ENCODE measurements at places on chromosomes 3 and 15.
A peak's percentile ranks its signal among the peaks of the same experiment; 100 is the strongest.

GRCh38 chr15:53982071-53982680, 3.9 kb downstream of the UNC13C start:
- no peak for DNase-seq

DNA sequence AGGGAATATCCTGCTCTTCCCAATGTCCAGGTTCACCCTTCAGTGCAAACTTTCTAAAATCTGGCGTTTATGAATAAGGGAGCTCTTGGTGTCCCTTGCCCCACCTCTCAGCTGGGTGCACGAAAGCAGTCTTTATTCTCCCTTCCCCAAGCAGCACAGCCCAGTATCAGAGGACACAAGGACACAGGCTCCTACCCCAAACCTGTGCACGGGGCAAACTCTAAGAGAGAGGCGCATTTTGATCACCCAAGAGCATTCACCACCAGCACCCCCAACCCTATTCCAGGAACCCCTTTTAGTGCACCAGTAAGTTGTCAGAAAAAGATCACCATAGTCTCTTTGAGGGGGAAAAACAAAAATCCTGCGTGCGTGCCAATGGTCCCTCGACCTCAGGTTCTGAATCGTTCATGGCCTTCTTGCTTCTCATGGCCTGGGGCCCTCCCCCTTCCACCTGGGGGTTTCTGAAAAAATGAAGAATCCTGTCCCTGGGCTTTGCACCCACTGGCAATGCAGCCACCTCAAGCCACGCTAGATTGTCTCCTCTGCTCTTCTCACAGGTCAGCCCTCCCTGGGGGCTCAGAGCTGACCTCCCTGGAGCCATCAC, 78.9 kb downstream of the FAM174B start:
- DNase-seq = no peak

GRCh38 chr3:28000608-28001007, 240.8 kb upstream of the CMC1 start:
- DNase-seq = no peak

- no peak for DNase-seq
Measured at GRCh38 chr3:11717301-11717700, 73.6 kb upstream of the VGLL4 start.

DNA sequence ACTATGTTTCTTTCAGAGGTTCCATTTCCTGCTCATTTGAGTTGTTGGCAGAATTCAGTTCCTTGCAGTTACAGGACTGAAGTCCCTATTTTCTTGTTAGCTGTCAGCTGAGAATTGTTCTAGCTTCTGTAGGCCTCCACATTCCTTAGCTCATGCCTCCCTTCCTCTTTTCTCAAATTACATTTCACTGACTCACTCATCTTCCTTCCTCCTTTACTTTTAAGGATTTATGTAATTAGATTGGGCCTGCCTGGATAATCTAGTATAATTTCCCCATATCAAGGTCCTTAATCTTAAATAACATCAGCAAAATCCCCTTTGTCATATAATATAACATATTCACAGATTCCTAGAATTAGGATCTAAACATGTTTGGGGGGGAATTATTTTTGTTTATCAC, 40.6 kb upstream of the RBMS3 start:
- DNase-seq = no peak

GRCh38 chr15:48928877-48929538, 34.7 kb downstream of the SHC4 start:
- no peak for DNase-seq

GRCh38 chr3:101876142-101876541, 26.8 kb downstream of the NFKBIZ start:
- DNase-seq = no peak

- DNase-seq = no peak
Measured at GRCh38 chr15:100714034-100714748, 111.8 kb downstream of the ASB7 start.

GRCh38 chr3:99625643-99626416, 12.6 kb upstream of the COL8A1 start:
- DNase-seq = no peak

- no peak for DNase-seq
Measured at GRCh38 chr3:66469220-66469640, 31.6 kb downstream of the LRIG1 start.

GRCh38 chr3:140370686-140371085, 307.2 kb upstream of the TRIM42 start:
- DNase-seq = no peak

- DNase-seq = no peak
Measured at GRCh38 chr3:157354722-157355121, 81.9 kb upstream of the PTX3 start.

DNA sequence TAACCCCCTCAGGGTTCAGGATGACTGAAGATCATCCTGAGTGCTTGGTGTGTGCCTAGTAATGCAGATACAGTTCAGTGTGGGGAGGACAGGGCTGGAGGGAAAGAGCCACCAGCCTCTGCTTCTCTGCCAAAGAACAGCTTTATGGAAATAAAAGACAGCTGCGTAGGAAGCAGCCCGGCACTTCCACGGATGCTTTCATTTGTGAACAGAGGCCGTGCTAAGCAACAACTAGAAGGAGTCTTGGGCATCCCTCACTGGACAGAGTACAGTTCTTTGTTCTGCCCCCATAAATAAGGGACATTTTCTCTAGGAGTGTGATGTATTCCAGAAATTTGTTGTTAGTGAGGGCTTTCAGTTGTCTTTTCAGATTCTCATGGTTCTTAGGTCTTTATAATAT, 194.8 kb upstream of the RGMA start:
- no peak for DNase-seq

DNA sequence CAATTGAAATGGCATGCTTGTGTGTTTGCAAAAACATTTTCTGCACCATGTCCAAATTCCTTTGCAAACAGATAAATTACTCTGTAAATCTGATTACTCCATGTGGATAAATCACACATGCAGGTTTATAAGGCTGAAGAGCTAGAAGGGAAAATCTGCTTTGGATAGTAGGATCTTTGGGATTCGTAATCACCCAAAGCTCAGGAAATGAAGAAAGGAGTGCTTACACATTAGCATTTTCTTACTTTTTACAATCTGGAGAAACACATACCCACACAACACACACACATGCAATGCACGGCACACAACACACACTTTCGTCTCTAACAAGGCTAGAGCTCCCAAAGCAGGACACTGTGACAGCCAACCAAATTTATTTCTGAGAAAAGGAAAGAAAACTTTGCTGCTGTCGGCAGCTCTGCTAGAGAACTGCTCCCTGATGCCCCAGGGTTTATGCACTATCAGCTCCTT, 2.1 kb downstream of the LSAMP start:
- DNase-seq = no peak

GRCh38 chr15:41115652-41116115, 396 bp downstream of the INO80 start:
- DNase-seq = peak; percentile 38

DNA sequence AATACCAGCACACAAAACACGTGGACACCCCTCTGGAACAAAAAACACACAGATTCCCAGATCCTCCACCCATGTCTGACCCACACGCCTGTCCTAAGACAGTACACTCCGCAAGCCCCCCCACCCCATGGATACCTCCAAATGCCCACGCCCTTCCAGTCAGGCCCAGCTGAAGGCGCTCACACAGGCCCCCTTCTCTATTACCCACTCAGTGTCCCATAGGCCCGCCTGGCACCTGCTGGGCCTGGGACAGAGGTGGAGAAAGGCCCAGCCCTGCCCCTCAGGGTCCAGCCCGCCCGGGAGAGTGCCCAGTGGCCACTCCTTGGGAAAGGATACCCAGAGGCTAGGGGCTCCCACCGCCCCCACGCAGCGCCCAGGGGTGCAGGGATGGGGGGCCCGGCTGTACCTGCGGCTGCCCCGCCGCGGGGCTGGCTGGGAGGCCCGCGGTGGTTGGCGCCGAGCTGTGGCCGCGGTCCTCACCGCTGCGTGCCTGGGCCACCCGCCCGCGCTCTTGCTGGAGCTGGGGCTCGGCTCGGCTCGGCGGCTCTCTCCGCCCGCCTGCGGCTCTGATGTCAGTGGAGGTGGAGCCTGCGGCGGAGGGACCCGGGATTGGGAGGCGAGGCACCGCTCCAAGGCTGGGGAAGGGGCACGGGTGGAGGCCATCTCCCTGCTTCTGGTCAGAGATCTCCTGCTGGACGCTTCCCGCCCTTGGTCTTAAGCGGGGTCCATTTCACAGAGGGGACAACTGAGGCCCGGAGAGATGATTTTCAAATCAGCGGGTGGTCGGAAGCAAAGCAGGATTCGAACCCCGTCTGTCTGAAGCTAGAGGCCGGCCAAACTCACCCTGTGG, at the start of gene CAMK1:
CAMK1 (minus strand) TSS at position 522 of the 850 bp plus-strand sequence. CDS start 2,198 bp downstream, outside the sequence.
- DNase-seq = no peak

GRCh38 chr3:108527109-108527508, 16.7 kb upstream of the MYH15 start:
- DNase-seq = no peak

DNA sequence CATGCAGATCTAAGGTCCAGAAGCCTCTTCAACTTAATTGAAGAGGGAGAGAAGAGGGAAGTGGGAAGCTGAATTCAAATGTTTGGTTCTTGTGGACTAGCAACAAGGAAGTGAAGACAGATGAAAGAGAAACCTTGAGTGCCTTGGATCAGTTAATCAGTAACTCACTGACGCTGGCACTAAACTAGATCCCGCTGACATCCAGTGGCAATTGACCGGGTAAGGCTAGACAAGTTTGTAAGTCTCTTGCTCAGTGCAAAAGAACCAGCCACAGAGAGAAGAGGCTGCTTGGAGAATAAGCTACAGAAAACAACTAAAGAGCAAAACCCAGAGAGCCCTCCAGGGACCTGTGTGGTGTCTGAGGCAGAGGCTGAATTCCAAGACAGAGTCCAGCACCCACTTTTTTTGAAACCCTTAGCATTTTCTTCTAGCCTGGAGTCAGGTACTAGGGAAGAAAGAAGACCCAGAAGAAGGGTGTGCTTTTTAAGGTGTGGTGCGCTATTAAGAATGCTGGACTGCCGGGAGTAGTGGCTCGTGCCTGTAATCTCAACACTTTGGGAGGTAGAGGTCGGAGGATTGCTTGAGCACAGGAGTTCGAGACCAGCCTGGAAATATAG, 6.9 kb downstream of the PLCH1 start:
- DNase-seq = no peak

GRCh38 chr3:39550354-39551051, 83.0 kb downstream of the MOBP start:
- DNase-seq = no peak

DNA sequence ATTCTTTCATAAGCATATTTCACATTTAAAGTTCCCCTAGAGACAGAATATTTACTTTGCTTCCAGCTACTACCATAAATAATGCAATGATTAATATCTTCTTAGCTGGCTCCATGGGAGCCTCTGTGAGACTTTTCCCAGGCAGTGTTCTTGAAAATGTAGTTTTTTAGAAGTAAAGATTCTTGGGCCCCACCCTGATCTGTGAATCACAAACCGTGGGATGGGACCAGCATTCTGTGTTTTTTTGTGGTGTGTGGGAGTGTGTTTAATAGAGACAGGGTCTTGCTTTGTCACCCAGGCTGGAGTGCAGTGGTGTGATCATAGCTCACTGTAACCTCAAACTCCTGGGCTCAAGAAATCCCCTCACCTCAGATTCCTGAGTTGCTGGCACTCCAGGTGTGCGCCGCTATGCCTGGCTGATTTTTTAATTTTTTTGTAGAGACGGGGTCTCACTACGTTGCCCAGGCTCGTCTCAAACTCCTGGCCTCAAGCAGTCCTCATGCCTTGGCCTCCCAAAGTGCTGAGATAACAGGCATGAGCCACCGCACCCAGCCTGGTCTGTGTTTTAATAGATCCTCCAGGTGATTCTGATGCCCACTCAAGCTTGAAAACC, 83.0 kb downstream of the KLHL25 start:
- no peak for DNase-seq

DNA sequence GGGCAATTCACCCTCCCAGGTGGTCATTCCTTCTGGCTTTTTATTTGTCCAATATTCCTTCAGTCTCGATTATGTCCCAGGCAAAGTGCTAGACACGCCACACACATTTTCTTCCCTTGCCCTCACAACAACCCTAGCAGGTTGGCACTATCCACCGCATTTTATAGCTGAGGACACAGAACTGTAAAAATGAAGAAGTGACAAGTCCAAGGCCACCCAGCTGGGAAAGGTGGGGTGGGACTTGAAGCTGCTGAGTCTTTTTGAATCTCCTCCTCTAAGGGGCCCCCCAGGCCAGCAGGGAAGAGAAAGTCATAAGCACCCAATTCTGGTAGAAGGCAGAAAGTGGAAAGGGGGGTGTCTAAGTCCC, 60.6 kb downstream of the CEMIP start:
- DNase-seq = no peak

GRCh38 chr3:57184526-57184925, 15.3 kb downstream of the HESX1 start:
- no peak for DNase-seq

- no peak for DNase-seq
Measured at GRCh38 chr15:98855067-98855814, 152.4 kb downstream of the PGPEP1L start.

- no peak for DNase-seq
Measured at GRCh38 chr3:185040425-185040824, 112.4 kb downstream of the C3orf70 start.

GRCh38 chr3:57794501-57794900, 38.4 kb downstream of the SLMAP start:
- no peak for DNase-seq

- DNase-seq = no peak
Measured at GRCh38 chr15:90414408-90415028, 26.5 kb downstream of the IQGAP1 start.

DNA sequence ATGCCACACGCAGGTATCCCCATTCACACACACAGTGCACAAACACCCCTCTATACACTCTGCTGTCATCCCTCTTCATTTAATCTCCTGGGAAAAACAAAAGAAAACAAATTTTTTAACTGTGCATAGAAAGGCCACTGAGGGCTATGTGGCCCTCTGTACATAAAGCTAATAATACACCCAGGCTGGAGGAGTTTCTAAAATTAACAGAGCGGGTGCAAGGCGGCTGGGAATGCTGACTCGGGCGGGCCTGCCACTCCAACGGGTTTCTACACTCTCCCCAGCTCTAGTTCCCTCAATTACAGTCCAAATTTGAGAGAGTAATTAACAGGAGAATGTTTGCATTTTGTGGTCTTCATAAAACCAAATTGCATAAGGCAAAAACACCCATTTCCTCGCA, 23.1 kb downstream of the HCN4 start:
- DNase-seq = no peak

DNA sequence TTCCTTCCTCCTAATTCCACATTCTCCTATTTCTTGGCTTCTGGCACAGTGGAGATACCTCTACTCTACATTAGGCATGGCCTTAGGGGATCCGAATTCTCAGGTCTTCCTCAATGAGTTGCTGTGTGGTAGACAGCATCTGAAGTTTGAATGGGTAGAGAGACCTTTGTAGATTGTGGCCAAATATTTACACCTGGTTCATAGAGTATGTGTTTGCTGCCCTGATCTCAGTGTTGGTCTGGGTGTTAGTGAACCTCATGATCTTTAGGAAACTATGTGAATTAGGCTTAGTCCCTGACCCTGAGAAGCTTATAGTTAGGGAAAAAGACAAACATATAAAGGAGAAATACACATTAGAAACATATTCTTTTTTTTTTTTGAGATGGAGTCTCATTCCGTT, 75.8 kb downstream of the LPP start:
- DNase-seq = no peak
